ENCODE measurements at places on chromosomes 7 and 10.

DNA sequence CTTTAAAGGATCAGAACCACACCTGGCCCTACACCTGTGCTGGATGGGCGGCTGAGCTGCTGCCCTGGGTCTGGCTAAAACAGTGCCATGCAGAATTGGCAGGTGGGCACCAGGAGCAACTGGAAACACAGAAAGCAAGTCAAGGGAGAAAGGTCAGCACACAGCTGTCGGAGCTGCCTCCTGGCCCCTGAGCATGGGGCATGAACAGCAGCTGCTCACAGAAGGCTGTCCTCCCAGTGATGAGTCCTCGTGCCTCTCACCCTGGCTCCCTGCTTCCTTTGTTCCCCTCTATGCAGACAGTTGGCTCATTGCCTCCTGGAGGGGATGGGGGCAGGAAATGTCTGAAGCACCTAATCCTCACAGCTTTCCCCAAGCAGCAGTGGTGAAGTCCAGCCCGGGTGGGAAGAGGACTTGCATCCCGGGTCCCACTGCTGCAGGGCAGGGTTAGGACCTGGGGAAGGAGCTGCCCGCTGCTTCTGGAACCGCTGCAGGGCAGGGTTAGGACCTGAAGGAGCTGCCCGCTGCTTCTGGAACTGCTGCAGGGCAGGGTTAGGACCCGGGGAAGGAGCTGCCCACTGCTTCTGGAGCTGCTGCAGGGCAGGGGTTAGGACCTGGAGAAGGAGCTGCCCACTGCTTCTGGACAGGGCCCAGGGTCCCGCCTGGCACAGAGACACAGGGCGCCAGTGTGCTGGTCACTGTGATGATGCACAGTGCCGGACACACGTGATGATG, 37.3 kb downstream of the VIPR2 start:
- no peak for DNase-seq

DNA sequence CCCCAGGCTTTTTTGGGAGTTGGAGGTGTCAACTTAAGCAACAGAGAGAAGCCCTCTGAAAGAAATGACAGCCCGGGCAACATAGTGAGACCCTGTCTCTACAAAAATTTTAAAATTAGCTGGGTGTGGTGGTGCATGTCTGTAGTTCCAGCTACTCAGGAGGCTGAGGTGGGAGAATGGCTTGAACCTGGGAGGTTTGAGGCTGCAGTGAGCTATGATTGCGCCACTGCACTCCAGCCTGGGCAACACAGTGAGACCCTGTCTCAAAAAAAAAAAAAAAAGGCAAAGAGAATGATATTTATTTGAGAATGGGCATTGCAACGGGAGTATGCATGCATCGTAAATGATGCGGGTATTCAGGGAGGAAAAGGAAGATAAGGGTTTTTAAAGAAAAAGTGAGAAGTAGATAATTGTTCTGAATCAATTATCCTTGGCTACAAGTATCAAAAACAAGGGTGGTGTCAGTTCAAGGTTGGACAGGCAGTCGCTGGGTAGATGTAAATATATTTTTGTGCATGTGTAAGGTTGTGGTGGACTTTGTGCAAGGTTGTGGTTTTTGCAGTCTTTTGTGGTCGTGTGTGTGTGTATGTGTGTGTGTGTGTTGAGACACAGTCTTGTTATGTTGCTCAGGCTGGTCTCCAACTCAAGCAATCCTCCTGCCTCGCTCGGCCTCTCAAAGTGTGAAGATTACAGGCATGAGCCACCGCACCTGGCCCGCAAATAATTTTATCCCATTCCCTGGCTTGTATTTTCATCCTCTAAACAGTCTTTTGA, 65.6 kb downstream of the COL26A1 start:
- no peak for DNase-seq

- DNase-seq = no peak
These were observed 34.3 kb downstream of the WASL start for GRCh38 chr7:123714296-123715080.

GRCh38 chr7:22875470-22875869, 52.8 kb upstream of the TOMM7 start:
- no peak for DNase-seq

GRCh38 chr7:43869867-43870240, 537 bp upstream of the MRPS24 start:
- DNase-seq = no peak

- DNase-seq = no peak
These were observed 17.2 kb downstream of the MNX1 start for GRCh38 chr7:156993021-156993924.

DNA sequence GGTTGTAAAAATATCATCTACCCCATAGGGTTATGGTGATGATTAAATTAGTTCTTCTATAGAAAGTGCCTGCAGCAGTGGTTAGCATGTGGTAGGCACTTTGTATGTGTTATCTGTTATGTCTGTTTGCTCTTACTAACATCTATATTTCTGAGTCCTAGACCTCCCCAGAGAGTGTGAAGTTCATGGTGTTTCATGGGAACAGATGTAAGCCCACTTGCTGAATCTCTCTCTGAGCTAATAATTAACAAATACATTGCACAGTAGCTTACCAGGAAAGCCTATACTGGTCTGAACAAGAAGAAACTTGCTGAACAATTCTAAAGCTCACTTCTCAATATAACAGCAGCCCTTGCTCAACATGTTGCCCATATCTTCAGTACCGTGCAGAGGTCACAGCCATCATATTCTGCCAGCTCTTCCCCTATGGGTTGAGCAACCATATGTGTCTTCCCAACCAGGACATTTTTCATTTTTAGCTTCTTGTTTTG, 100.1 kb downstream of the NPSR1 start:
- DNase-seq = no peak

GRCh38 chr7:98841179-98841997, 28.4 kb downstream of the TMEM130 start:
- DNase-seq = peak; percentile 56

GRCh38 chr10:103690281-103690680, 165.1 kb downstream of the SH3PXD2A start:
- no peak for DNase-seq

DNA sequence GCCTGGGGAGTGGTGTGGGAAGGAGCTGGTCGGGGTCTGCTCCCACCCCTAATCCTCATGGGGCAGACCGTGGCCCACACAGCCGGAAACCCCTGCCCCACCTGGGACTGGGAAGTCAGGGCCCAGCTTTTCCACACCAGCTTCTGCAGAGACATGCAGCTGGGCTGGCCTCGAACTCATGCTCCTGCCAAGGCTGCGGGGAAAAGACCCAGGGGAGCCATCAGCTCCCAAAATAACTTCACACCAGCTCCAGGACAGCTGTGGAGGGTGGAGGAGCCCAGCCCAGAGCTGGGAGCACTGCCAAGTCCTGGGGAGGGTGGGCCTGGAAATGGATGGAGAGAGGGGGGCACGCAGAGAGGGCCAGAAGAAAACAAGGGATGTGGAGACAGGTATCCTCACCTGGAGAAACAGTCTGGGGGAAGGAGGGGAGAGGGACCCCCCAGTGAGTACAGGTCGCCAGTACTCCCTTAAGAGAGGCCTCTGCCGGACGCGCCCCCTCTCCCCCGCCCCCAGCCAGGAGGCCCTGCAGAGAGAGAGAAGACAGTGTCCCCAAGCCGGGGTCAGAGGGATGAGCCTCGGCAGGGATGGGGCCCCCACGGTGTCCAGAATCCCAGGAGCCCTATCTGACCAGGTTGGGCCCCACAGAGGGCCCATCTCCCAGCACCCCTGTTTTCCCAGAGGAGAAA, 11.5 kb upstream of the GRIFIN start:
- DNase-seq = no peak

DNA sequence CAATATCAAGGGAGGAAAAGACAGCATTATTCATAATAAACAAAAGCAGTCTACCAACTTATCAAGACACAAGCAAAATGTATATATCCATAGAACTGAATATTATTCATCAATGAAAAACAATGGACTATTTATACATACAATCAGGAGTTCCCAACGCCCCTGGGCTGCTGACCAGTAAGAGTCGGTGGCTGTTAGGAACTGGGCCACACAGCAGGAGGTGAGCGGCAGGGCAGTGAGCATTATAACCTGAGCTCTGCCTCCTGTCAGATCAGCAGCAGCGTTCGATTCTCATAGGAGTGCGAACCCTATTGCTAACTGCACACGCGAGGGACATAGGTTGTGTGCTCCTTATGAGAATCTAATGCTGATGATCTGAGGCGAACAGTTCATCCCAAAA, 71.7 kb upstream of the GPR22 start:
- DNase-seq = no peak

DNA sequence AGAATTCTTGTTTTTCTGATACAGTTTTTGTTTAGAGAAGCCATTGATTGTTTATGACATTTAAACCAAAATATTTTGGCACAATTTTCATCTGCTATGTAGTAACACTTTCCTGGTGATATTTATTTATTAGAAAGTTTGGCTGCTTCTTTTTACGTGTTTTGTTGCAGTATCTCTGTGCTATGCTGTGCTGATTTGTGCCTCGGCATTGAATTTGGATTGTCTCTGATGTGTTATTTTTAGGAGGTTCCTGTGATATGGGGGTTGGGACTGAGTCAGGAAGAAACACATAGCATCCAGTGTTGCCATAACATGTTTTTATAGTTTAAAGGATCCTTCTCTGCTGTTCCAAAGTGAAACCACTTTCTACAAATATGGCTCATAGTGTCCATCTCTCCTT, 1197.7 kb upstream of the LRRN3 start:
- DNase-seq = no peak

DNA sequence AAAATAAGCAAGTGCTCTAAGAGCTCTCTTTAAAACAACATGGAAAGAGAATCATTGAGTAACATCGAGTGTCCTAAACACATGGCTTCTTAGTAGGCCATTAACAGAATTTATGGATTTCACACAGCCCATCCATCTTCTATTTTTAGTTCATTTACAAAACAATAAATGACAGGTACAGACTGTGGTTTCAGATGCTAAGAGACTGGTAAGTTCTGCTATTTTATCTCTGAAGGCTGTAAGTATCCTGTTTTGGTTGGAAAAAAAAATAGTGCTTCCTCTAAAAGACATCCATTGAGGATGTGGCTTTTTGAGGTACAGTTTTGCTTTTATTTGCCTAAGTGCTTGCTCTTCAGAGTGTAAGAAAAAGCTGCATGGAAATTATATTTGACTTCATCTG, 27.4 kb upstream of the GNAI1 start:
- DNase-seq = no peak

DNA sequence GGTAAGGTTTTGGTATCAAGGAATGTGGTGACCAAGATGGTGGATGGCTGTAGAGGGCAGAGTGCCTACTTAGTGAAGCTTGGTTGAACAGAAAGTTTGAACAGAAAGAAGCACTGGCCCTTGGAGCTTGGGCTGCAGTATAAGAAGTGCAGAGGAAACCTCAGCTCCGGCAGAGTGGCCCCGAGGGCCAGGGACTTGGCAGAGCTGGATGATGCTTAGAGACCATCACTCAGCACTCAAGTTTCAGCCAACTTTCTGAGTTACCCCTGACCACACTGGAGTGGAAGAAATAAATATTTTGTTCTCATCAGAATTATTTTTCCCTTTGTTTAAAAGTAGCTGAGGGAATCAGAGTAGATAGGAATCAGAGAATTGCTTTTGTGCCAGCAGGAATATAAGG, 336.7 kb downstream of the C7orf25 start:
- no peak for DNase-seq

DNA sequence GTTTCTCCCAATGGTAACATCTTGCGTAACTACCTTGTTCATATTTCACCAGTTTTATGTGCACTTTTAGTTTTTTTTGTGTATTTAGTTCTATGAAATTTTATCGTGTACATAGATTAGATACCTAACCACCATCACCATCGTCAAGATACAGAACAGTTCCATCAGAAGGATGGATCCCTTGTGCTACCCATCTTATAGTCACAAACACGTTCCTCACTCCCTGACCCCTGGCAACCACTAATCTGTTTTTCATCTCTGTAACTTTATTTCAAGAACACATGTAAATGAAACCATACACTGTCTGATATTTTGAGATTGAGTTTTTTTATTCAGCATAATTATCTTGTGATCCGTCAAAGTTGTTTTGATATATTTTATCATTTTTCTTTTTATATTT, 29.9 kb downstream of the FANK1 start:
- DNase-seq = no peak

GRCh38 chr7:33054261-33054964, 8.2 kb downstream of the NT5C3A start:
- no peak for DNase-seq

DNA sequence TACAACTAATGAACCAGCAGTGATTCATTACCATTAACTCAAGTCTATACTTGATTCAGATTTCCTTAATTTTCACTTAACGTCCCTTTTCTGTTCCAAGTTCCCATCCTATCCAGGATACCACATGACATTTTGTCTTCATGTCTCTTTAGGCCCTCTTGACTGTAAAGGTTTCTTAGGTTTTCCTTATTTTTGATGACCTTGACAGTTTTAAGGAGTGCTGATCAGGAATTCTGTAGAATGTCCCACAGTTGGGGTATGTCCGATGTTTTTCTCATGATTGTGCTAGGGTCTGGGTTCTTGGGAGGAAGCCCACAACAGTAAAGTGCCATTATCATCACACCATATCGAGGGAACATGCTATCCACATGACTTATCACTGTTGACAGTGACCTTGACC, 162.7 kb downstream of the PTPN20 start:
- no peak for DNase-seq

DNA sequence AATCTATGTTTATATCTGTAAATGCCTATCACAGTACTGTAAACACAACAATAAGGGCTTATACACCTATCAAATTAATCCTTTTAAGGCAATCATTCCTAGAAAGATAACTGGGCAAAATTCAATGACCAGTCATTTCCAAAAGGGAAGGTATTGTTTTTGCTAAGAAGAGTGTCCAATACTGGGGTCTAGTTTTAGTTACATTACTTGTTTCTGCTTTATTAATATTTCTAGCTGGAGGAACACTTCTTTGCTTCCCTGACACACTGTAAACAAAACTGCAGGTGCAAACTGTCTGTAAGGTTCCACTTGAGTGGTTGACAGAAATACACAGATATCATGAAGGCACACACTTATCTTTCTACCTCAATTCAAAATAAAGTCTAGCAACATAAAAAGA, 84.2 kb upstream of the FAM133B start:
- DNase-seq = no peak

- DNase-seq = no peak
These were observed 244.2 kb downstream of the CREB5 start for GRCh38 chr7:28656529-28656928.

- no peak for DNase-seq
These were observed 63.3 kb upstream of the VIPR2 start for GRCh38 chr7:159207951-159208350.

DNA sequence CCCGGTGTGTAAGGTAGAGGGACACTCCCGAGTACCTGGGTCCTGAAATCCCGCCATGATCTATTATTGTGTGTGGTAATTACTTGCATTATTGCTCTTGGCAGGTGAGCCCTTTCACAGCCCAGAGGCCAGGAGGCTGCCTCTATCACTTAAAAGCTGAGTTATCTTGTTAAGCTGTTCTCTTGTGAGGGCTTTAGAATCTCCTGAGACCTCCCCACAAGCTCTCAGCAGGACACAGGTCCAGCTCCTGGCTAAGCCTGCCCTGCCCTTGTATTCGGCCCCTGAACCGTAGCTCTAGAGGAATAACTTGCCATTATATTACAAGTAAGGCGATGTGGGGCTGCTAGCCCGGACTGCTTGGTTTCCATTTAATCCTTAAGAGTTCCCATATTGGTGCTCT, 13.9 kb downstream of the SND1 start:
- no peak for DNase-seq

GRCh38 chr10:8913720-8914119, 859.2 kb downstream of the GATA3 start:
- no peak for DNase-seq
